Activated CD4-positive, alpha-beta memory T cell treated with anti-CD3 and anti-CD28 coated beads for 36 hours (primary cell): ENCODE measurements at places on chromosomes 6 and 20. TPM values are rescaled to one million over a fixed set of nuclear protein-coding genes. Genes with fewer than 3 reads are reported as not detected.

DNA sequence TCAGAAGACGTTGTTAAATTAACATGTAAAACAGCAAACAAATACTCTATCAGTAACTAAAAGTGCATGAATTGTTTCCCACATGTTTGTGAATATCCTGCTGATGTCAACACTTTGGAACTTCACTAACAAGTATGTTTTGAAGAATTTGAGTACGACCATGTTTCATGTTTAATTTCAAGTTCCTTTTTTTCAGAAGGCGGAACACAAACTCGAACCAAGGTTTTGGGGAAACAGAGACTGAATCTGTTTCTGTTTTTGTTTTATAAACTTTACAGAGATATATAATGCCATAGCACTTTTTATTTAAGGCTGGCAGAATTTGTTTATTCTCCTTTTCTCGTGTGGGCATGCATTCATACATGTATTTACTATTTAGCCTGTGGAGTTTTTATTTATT is 509.3 kb upstream of the CITED2 start:
- H3K4me3 ChIP-seq = no peak overlapping the region
- no peaks in the 10 kb centered on the region for H3K4me1 ChIP-seq
- H3K27ac ChIP-seq = no peak overlapping the region
- no peak for DNase-seq
- peaks cover 5% of the 10 kb centered on the region for H3K27me3 ChIP-seq

- no peaks in the 10 kb centered on the region for H3K36me3 ChIP-seq
- H3K27ac ChIP-seq = no peak overlapping the region
- H3K27me3 ChIP-seq = no peaks in the 10 kb centered on the region
These were observed 451.0 kb upstream of the MAN1A1 start for GRCh38 chr6:119800526-119800925.

GRCh38 chr6:119147101-119148053 is 68.9 kb upstream of the FAM184A start:
- peaks cover 2% of the 10 kb centered on the region for H3K27me3 ChIP-seq
- H3K4me3 ChIP-seq = no peak overlapping the region
- peaks cover 35% of the 10 kb centered on the region for H3K4me1 ChIP-seq
- peak overlapping the region; percentile 26 for H3K27ac ChIP-seq
- DNase-seq = peak; percentile 75

- no peaks in the 10 kb centered on the region for H3K36me3 ChIP-seq
- no peak overlapping the region for H3K4me3 ChIP-seq
- peaks cover 34% of the 10 kb centered on the region for H3K27me3 ChIP-seq
- H3K27ac ChIP-seq = no peak overlapping the region
- DNase-seq = no peak
These were observed 150.7 kb downstream of the EDN3 start for GRCh38 chr20:59451066-59451630.

DNA sequence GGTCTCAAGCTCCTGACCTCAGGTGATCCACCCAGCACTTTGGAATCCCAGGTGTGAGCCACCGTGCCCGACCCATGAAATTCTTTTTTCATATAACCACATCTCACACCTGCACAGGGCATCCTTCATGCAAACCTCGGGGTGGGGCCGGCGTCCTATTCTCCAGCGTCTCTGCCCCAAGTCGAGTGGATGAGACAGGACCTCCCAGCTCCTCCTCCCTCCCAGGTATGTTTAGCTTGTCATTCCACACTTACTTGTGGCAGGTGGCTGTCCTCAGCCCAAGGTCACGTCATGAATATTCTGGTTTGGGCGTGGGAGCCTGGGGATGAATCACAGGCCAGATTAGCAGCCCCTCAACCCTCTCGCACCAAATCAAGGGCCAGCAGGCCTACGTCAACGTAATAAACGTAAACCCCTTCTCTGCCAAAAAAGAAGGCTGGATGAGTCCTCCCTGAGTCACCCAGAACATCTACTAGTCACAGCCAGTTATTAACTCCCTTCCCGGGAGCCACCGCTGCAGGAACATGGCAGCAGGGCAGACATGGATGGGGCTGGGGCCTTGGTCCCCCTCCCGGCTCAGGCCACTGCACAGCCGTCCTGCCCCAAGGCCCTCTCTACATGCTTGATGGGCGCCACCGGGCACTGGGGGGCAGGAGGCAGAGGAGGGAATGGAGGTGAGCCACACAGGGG is 91.7 kb downstream of the YTHDF1 start:
- H3K4me3 ChIP-seq = no peak overlapping the region
- H3K4me1 ChIP-seq = no peaks in the 10 kb centered on the region
- H3K27me3 ChIP-seq = peaks cover 9% of the 10 kb centered on the region
- no peak overlapping the region for H3K27ac ChIP-seq
- H3K36me3 ChIP-seq = no peaks in the 10 kb centered on the region

- H3K27me3 ChIP-seq = no peaks in the 10 kb centered on the region
- H3K4me1 ChIP-seq = no peaks in the 10 kb centered on the region
- DNase-seq = no peak
- H3K4me3 ChIP-seq = no peak overlapping the region
- H3K36me3 ChIP-seq = no peaks in the 10 kb centered on the region
These were observed 42.8 kb upstream of the DSE start for GRCh38 chr6:116327803-116328527.

DNA sequence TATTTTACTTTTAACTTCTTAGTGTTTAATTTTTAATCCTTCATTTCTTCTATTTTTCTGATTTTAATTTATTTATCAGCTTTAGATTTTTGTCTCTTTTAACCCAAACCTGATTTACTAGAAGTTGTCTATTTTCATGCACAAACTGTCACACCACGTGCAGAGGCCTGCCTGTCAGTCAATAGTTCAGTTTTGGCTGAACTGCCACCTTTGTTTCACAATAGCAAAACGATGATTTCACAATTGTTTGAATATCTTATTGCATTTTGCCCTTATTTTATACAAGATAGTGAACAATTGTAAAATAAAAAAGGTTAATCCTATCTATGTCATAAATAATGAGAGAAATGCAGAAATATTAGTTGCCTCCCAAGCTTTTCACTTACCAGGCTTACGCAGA is 24.0 kb upstream of the PPP1R3G start:
- H3K4me3 ChIP-seq = no peak overlapping the region

DNA sequence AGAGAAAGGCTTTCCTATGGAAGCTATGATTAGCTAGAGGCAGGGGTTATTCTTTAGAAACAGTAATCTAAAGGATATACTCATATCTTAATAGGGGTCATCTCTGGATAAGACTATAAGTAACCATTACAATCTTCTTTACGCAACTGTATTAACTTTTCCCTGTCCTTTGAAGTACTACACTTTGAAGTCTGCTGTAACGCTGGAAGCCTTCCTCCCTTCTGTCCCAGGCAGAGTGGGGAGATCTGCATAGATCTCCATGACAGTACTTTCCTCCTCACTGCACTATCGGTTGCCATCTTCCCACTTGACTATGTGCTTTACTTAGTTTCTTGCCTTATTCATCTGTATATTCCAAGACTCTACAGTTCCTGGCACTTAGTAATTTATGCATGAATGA is 20.1 kb downstream of the SLC35B3 start:
- no peak for DNase-seq
- no peak overlapping the region for H3K4me3 ChIP-seq
- H3K36me3 ChIP-seq = peaks cover 47% of the 10 kb centered on the region
- H3K27ac ChIP-seq = no peak overlapping the region

GRCh38 chr6:100240798-100241197 is 223.9 kb downstream of the SIM1 start:
- H3K4me3 ChIP-seq = no peak overlapping the region
- no peaks in the 10 kb centered on the region for H3K36me3 ChIP-seq
- peaks cover 5% of the 10 kb centered on the region for H3K27me3 ChIP-seq

GRCh38 chr6:45445364-45445748 is 67.6 kb upstream of the SUPT3H start:
- H3K4me3 ChIP-seq = no peak overlapping the region
- H3K4me1 ChIP-seq = peaks cover 89% of the 10 kb centered on the region
- no peak for DNase-seq
- H3K27me3 ChIP-seq = no peaks in the 10 kb centered on the region

GRCh38 chr20:51854921-51855320 is 52.6 kb upstream of the SALL4 start:
- no peaks in the 10 kb centered on the region for H3K4me1 ChIP-seq
- no peak overlapping the region for H3K4me3 ChIP-seq
- no peaks in the 10 kb centered on the region for H3K36me3 ChIP-seq
- peaks cover 8% of the 10 kb centered on the region for H3K27me3 ChIP-seq
- no peak for DNase-seq

- H3K4me3 ChIP-seq = no peak overlapping the region
- DNase-seq = no peak
These were observed 192.1 kb downstream of the SAMD5 start for GRCh38 chr6:147700436-147701209.

DNA sequence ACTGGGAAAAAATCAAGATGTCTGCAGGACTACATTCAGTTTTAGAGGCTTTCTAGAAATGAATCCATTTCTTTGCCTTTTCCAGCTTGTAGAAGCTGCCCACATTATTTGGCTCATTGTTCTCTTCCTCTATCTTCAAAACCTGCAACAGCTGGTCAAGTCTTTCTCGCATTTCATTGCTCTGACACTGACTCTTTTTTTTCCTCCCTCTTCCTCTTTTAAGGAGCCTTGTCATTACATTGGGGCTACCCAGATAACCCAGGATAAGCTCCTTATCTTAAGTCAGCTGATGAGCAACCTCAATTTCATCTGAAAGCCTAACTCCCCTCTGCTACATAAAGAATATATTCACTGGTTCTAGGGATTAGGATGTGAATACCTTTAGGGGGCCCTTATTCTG is 53.2 kb upstream of the CEP162 start:
- no peak overlapping the region for H3K4me3 ChIP-seq
- H3K27me3 ChIP-seq = peaks cover 6% of the 10 kb centered on the region
- DNase-seq = no peak
- H3K27ac ChIP-seq = no peak overlapping the region
- no peaks in the 10 kb centered on the region for H3K36me3 ChIP-seq
- H3K4me1 ChIP-seq = no peaks in the 10 kb centered on the region

GRCh38 chr20:47610247-47610944 is 108.7 kb downstream of the NCOA3 start:
- H3K4me1 ChIP-seq = peaks cover 86% of the 10 kb centered on the region
- peak overlapping the region; percentile 67 for H3K4me3 ChIP-seq
- H3K36me3 ChIP-seq = peaks cover 25% of the 10 kb centered on the region
- no peaks in the 10 kb centered on the region for H3K27me3 ChIP-seq

GRCh38 chr20:58174708-58175280 is 53.7 kb downstream of the ANKRD60 start:
- H3K36me3 ChIP-seq = no peaks in the 10 kb centered on the region
- no peak overlapping the region for H3K27ac ChIP-seq
- peaks cover 4% of the 10 kb centered on the region for H3K27me3 ChIP-seq
- no peak overlapping the region for H3K4me3 ChIP-seq
- peaks cover 12% of the 10 kb centered on the region for H3K4me1 ChIP-seq
- no peak for DNase-seq

- peaks cover 22% of the 10 kb centered on the region for H3K4me1 ChIP-seq
- peak overlapping the region; percentile 49 for H3K27ac ChIP-seq
- no peak overlapping the region for H3K4me3 ChIP-seq
These were observed 7.3 kb upstream of the ULBP2 start for GRCh38 chr6:149934249-149935156.

DNA sequence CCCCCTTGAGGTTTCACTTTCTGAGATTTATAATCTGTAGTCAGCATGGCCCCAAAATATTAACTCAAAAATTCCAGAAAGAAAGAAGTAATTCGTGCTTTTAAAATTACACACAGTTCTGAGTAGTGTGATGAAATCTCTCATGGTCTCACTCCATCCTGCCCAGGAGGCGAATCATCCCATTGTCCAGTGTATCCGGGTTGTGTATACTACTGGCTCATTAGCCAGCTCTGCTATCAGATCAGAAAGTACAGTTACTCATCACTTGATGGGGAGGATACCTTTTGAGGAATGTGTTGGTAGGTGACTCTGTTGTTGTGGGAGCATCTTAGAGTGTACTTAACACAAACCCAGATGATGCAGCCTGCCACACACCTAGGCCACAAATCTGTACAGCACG is 65.2 kb downstream of the CDC5L start:
- no peak for DNase-seq
- H3K36me3 ChIP-seq = peaks cover 6% of the 10 kb centered on the region
- no peak overlapping the region for H3K4me3 ChIP-seq

Gene NRM
- 32.7 TPM for total RNA-seq

Gene DZANK1
- 1.4 TPM for total RNA-seq

Gene KCNK5
- 16.2 TPM for total RNA-seq

Gene CDH22
- total RNA-seq = not detected

Gene TINAG
- not detected for total RNA-seq

Gene EPPIN
- not detected for total RNA-seq

Gene BANF2
- not detected for total RNA-seq
